Activated CD4-positive, alpha-beta T cell treated with anti-CD3 and anti-CD28 coated beads for 1 hour (primary cell): ENCODE measurements at places on chromosomes 13 and 19.

- no peak for DNase-seq
Observed at GRCh38 chr13:20769834-20770233, 3.9 kb downstream of the EEF1AKMT1 start.

DNA sequence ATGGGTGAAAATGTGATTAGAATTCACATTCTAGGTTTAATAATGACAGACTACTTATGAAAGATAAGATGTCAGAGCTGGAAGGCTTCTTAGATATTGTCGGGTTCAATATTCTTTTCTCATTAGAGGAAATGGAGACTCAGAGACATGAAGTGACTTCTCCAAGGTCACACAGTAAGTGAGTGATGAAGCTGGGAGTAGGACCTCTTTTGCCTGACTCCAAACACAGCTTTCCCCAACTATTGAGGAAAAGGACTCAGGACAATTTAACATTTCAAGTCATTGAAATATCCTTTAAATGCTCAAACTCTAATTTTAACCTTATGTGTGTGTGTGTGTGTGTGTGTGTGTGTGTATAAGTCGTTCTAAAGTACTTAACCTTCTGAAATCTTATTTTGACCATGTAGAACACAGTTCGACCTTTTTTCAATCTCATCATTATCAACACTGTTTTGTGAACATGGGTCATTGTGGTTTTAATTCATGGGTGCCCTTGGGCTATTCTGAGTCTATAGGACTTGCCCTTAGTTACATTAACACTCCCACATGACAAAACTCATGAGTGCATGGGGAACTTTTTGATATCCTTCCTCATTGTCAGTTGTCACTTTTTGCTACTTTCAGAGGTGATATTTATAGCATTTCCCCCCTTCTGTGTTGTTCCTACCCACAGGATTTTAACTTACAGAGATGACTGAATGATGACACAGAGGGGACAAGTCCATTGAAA lies 53.0 kb downstream of the LRCH1 start:
- no peak for DNase-seq

DNA sequence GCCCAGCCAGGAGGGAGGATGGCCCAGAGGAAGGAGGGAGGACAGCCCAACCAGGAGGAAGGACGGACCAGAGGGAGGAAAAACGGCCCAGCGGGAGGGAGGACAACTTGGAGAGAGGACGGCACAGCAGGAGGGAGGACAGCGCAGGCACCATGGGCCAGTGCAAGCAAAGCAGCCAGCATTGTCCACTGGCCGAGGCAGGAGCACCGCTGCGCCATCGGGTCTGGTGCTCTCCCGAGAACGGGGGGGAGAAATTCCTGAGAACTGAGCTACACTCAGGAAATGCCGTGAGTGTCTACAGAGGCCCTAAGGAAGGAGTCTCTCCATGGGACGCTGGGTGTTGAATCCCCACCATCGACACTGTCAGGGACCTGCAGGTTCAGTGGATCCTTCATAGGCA lies 38.5 kb upstream of the SOX1 start:
- no peak for DNase-seq

- no peak for DNase-seq
Observed at GRCh38 chr13:27423333-27423732, 1.1 kb upstream of the GTF3A start.

GRCh38 chr19:6692027-6692426 lies 22.1 kb upstream of the TNFSF14 start:
- DNase-seq, result no peak

DNA sequence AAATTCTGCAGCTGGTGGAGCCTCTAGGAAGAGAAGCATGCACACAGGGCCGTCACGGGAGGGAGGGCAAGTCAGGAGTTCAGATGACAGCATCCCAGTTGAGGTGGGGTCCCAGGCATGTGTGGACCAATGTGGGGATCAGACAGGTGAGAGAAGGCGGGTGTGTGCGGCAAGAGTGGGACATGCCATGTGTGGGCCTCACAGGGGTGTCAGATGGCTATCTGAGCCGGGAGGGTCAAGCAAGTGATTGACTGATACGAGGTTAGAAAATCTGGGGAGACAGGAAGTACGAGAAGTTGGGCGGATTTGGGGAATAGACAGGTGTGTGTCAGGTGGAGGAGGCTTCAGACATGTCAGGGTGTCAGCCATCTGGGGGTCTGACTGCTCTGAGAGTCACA lies 8.9 kb downstream of the RASGRP4 start:
- no peak for DNase-seq

GRCh38 chr13:40490086-40490758 lies 176.2 kb downstream of the FOXO1 start:
- DNase-seq, result peak; percentile 33

- no peak for DNase-seq
Observed at GRCh38 chr13:107035186-107035585, 467.2 kb upstream of the ARGLU1 start.

GRCh38 chr13:35891507-35892441 lies 239.4 kb downstream of the DCLK1 start:
- no peak for DNase-seq

GRCh38 chr19:29934257-29934656 lies 7.8 kb upstream of the URI1 start:
- DNase-seq, result no peak

- no peak for DNase-seq
Observed at GRCh38 chr19:51472607-51473006, 5.7 kb upstream of the CEACAM18 start.

DNA sequence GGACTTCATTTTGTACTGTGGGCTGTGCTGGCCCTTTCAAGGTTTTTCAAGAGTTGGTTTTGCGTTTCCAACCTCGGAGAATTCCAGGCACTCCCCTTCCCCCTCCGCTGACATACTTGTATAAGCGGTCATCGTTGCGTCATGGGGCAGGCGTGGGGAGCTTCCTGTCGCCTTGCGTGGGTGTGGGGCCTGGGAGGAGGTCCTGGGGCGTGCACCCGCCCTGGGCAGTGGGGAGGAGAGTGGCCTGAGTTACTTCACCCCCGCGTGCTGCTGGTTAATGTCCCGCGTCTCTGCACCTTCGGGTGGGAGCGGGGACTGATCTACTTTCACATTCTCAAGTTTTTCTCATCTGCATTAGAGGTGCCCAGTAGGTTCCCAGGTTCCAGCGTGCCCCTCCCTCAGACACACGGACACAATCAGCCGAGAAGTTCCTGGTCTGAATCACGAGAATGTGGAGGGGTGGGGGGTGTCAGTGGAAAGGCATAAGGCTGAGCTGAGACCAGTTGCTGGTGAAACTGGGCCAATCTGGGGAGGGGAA lies 4.1 kb downstream of the IER2 start:
- DNase-seq, result peak; percentile 50

GRCh38 chr19:40802300-40803169 lies 3.5 kb downstream of the EGLN2 start:
- DNase-seq, result no peak

DNA sequence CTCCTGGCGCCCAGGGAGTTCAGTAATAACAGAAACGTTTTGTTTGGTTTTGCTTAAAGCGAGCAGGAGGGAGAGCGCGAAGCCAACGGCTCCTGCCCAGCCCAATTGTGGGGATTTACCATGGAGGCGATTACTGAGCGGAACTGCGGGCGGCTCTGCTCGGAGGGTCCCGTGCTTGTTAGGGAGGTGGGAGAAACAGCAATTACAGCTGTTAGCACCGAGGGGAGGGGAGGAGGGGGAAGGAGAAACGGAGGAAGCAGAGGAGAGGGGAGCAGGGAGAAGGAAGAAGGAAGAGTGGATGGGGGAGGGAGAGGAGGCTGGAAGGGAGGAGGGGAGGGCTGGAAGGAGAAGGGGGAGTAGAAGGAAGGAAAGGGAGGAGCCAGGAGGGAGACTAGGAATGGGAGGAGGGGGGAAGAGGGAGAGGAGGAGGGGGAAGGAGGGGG lies 7.7 kb upstream of the ONECUT3 start:
- DNase-seq, result no peak

DNA sequence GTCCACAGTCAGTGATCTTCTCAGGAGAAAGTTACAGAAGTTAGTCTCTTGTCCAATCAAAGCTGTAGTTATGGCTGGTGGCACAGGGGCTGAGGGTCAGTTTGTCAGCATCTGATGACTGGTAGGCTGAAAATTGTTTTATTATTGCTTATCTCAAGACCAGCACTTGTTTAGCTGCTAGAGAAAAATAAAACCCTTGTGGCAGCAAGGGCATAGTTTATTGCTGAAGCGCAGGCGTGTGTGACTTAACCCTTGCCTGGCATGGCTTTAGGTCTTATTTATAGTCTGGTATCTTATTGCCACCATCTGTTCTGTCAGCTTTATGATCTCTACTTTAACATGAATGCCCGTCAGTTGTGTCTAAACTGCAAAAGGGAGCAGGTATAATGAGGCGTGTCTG lies 154.7 kb downstream of the USP12 start:
- DNase-seq, result no peak

DNA sequence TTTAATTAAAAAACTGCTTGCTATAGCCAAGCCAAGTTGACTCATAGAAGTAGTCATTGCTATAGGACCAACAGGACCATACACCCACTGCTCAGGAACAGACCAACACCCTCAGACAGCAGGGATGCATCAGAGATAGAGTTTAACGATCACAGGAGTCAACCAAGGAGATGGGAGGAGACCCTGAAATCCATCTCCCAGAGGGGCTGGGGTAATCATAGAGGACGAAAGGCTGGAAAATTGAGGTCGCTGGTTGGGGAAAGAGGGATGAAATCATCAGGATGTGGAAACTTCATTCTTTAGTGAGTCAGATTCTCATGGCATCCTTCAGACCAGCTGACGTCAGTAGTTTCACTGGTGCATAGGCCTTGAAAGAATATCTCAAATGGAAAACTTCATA lies 160.4 kb upstream of the GPC6 start:
- no peak for DNase-seq

- DNase-seq, result no peak
Observed at GRCh38 chr13:106507560-106508274, 27.7 kb downstream of the EFNB2 start.

DNA sequence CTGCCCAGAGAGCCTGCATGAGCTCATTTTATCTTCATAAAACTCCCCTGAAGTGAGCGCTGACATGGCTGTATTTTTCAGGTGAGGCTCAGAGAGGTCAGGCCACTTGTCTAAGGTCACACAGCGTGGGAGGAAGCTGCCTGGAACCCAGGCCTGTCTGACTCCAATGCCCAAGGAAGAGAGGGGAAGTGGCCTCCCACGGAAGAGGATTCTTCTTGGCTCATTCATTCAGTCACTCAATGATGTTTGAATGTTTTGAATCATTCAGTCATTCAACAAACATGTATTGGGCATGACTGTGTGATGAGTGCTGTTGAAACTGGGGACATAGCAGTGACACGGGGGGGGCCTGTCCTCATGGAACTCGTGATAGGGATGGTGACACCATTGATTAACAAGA lies 12.0 kb downstream of the ACTL9 start:
- DNase-seq, result no peak

- DNase-seq, result no peak
Observed at GRCh38 chr19:35460608-35461007, 12.6 kb downstream of the FFAR2 start.

DNA sequence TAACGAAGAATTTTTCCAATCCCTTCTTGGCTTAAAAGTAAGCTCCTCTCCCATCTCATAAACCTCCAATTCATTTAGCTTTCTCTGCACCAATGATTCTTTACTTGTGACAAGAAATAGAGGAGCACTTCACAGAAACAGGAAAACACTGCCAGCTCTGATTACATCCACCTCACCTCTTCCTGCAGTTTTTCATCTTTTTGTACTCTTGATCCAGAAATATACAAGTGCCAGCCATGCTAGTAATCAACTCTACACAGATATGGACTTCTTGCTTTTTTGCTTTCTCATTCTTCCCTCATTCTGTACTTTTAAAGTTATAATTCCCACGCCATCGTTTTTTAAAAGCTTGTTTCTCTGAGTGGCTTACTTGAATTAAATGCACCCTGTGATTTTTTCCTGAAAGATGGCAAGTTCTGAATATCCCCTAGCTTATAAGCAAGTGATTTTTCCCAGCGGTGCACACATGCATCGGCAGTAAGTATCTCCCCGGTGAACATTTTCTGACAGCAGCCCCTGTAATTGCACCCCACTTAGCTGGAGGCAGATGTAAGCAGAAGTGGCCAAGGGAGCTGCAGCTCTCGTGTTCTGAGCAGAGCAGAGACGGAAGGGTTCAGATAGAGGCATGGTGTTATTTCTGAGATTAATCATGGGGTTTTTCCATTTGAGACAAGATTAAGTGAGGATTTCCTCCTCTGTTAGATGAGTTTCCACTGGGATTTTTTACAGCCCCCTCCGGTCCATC lies 340.7 kb downstream of the SLC7A1 start:
- DNase-seq, result no peak

DNA sequence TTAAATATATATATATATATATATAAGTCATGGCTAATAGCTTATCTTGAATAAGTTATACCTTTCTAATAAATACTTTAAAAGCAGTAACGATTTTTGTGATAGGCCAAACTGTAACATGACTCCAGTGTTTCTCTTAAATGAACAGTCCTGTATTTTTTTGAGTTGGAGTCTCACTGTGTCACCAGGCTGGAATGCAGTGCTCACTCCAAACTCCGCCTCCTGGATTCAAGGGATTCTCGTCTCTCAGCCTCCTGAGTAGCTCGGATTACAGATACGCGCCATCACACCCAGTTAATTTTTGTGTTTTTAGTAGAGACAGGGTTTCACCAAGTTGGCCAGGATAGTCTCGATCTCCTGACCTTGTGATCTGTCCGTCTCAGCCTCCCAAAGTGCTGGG lies 814.2 kb upstream of the SLITRK5 start:
- DNase-seq, result no peak

DNA sequence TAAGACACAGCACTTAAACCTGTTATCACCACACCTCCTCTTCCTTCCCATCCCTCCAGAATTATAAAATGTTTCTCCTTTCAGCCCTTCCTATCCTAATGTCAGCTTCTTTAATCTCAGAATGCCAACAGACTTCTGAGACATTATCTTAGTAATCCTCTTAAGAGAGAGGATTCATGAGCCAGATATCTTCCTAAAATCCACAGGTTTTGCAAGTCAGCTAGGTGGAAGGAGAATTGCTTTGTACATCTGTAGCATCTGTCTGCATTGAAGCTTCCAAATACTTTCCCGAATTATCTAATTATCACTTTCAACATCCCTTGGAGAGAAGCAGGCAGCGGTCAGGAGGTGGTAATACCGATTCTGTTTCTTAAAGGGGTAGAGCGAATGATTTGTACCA lies 179.1 kb downstream of the DCT start:
- DNase-seq, result no peak

- DNase-seq, result no peak
Observed at GRCh38 chr13:109979228-109979627, 192.8 kb upstream of the IRS2 start.

DNA sequence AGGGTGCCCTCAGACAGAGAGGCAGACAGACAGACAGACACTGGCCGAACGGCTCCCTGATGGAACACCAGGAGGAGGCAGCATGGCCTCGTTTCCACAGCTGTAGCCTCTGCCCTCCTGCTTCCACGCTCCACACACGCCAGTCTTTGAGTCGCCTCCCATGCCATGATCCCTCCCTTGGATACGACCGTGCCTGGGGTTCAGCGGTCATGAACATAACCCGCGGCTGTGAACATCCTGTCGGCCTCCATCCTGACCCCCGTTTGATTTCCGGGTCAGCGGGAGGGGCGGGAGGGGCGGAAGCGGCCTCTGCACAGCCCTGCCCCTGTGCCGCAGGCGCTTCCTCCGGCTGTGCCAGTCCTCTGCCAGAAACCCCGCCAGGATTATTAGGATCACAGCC lies 23.4 kb downstream of the GP6 start:
- DNase-seq, result no peak
